IPS-NIHi11 (cell line): ENCODE measurements at places on chromosomes 5 and 9.

DNA sequence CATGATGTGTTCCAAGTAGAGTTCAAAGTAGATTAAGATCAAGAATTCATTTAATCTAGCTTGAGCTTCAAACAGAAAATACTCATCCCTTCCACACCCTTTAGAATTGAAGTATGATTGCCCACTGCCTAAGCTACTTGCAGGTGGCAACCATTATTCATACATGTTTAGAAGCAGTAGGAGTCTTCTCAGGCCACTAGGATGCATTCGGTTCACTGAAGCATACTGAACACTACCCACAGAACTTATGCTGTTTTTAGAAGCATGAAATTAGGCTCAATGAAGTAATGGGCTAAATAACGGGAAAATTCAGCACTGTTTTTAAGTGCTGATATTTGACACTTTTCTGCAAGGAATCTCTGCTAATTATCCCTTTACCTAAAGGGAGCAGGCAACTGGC lies 263.4 kb downstream of the DEPDC1B start:
- no peak for DNase-seq

- no peak for DNase-seq
These were observed 187.4 kb upstream of the NFIB start for GRCh38 chr9:14501366-14501765.

DNA sequence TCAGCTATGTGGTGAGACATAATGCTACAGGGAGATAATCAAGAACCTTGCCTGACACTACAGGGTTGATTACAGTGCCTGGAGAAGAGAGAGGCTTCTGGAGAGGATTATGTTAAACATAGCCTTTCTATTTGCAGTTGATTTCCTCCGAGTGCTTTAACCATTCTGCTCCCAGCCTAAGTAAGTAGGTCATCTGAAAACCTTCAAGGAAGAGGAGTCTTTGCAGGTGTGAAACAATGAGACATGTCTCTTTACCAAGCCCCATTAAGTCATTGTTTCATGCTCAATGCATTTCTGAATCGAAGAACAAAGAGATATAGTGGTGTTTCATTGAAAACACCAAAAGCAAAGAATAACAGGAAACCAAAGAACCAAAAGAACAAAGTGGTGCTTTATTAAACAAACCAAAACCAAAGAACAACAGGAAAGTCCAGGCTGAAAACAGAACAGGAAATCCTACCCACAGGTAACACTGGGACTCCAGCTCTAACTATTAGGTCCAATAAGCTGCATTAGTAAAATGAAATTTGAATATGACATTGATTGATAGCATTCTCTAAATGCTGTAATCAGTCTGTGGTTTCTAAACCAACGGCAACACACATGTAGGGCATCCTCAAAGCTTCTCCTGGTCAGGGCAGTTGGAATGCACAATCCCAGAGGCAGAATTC lies 113.3 kb upstream of the SPATA31D4 start:
- DNase-seq: peak; percentile 27

GRCh38 chr5:140227046-140227445 lies 52.1 kb downstream of the CYSTM1 start:
- DNase-seq: no peak

- DNase-seq: no peak
These were observed 8.9 kb upstream of the DPP7 start for GRCh38 chr9:137123468-137123837.

DNA sequence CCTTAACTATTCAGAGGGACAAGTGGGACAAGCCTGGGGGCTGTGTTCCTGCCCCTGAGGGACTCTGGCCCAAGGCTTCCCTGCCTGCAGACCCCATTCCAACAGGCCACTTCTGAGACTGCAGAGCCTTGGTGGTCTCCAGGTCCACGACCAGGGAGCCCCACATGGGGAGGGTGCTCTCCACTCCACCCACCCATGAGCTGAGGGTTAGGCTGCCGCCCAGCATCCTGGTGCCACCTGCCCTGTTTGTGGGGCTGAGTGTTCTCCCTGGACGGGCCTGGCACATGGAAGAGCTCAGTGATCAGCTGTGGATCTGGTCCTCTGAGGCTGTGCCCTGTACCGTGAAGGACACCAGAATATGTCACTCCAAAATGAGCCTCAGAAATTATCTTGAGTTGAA lies 2.5 kb upstream of the ABO start:
- no peak for DNase-seq

DNA sequence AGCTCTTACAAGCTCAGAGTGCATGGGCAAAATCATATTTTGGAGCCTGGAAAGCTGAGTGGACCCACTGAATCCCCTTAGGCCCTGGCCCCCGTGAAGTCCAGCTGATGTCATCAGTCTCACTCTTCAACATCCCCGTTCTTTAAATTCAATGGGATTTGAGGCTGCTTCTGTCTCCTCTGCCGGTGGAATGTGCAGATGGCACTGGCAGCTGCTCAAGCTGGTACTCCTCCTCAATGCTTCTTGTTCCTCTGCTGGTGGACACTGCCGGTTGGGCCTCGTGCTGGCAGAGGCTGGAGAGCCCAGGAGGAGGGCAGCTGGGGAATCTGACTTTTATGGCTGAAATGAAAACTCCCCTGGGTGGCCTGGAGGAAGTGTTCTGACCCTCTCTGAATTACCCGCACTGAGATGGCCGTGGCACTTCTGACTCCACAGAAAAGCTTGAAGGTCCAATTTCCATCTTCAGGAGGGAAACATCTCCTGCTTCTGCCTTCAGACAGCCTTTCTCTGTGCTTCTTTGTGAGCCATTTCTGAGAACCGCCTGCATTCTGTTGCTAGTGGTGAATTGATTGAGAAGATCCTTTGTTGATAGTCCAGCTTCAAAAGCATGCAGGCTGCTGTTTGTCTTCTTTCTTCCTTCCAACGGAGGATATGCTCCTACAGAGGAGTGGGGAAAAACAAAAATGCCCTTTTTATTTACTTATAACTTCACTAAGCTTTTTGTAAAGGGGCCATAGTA lies 298.9 kb downstream of the TMEM38B start:
- DNase-seq: no peak

DNA sequence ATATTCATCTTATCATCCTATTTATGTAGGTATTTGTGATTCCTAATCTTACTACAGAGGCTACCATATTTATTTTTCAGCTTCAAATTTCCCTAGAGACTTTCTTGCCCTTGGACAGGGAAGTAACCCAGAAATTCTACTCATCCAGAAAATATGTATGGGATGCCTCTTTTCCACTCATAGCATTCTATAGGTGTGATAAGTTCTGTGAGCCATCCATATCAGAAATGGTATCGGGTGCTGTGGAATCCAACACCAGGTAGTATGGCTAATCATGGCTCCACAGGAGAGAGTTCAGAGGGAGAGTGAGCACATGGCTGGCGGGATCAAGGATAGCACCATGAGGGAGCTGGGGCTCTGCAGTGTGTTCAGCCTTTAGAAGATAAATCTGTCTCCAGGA lies 349.3 kb upstream of the ACTBL2 start:
- no peak for DNase-seq

GRCh38 chr9:136693490-136694162 lies 6.4 kb upstream of the AGPAT2 start:
- DNase-seq: peak; percentile 59

DNA sequence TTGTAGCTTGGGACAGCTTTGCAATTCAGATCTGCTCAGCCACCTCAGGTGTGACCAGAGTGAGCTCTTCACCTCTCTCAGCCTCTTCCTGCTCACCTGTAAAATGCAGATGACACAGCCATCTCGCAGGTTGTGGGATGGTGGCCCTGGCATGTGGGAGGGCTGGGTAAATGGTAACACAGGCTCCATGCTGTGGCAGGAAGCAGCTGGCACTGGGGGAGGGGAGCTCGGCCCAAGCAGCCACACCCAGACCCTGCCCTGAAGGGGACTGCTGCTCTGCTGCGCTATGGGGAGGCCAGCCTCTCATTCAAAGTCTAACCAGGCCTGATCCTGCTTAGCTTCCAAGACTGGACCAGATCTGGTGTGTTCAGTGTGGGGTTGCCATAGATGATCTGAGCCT lies 24.1 kb downstream of the PHF2 start:
- DNase-seq: no peak

- DNase-seq: no peak
These were observed 352.9 kb downstream of the DNAH5 start for GRCh38 chr5:13591621-13592020.

DNA sequence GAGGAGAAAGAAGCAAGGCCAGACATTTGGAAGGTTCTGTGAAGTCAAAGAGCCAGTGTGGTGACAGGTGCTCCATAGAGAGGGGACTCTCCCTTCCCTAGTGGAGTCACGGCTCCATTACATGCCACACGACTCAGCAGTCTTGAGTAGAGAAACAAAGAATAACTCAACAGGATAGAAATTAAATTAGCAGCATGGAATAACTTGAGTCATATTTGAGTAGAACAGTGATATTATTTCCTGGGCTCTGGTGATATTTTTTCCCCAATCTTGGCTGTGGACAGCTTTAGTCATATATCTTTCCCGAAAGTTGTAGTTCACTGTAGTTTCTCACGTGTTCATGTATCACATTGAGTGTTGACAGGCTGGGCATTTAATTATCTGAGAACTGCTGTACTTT lies 149.7 kb upstream of the EFNA5 start:
- DNase-seq: no peak

DNA sequence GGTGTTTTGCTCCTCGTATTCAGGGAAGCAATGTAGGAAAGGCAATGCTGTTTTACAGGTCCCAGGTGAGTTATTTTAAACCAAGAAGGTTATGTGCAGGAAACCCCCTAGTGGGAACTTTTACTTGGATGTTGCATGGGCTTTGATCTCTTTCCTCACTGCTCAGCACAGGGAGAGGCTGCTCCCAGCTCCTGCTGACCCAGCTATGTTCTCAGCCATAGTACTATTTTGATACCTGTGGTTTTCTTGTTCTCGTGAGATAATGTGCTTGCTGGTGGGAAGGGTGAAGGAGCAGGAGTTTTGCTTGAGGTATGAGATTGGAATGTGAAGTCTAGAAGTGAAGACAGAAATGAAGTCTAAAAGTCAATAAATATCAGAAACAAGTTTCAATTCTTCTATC lies 265.6 kb upstream of the FBXL7 start:
- peak; percentile 28 for DNase-seq
